A549 treated with DMSO at 1 μM for 4 hours (cell line): ENCODE measurements at places on chromosomes 5 and 9. TPM values are rescaled to one million over a fixed set of nuclear protein-coding genes. Genes with fewer than 3 reads are reported as not detected.

LCN15 gene
- total RNA-seq = not detected in 5 replicates

ZFAND5 gene
- total RNA-seq = 136 to 180 TPM (median 163 TPM) in 5 replicates

SLC36A2 gene
- total RNA-seq = not detected in 5 replicates

CCNH gene
- 40.6 to 62.1 TPM (median 46.3 TPM) in 5 replicates for total RNA-seq

GLRA1 gene
- total RNA-seq = not detected in 5 replicates

GOLGA1 gene
- total RNA-seq = 10.0 to 12.3 TPM (median 10.8 TPM) in 5 replicates

PCDHGA8 gene
- 0.02 to 0.03 TPM (median 0.02 TPM) in 3 of 5 replicates, not detected in the others for total RNA-seq

SVEP1 gene
- 1.4 to 1.9 TPM (median 1.8 TPM) in 5 replicates for total RNA-seq

BTNL3 gene
- not detected in 5 replicates for total RNA-seq

ARID3C gene
- total RNA-seq = 0.10 to 0.28 TPM (median 0.22 TPM) in 5 replicates

CARD9 gene
- 0.64 to 2.6 TPM (median 1.1 TPM) in 5 replicates for total RNA-seq

ERCC8 gene
- 13.9 to 21.7 TPM (median 15.4 TPM) in 5 replicates for total RNA-seq

ARAP3 gene
- total RNA-seq = 3.6 to 6.0 TPM (median 4.8 TPM) in 5 replicates

CYLC2 gene
- not detected in 5 replicates for total RNA-seq

PROP1 gene
- total RNA-seq = not detected in 5 replicates

ZNF883 gene
- 0.89 to 1.1 TPM (median 0.98 TPM) in 5 replicates for total RNA-seq

DMRT3 gene
- 0.04 TPM in 1 of 5 replicates, not detected in the others for total RNA-seq

BICD2 gene
- total RNA-seq = 28.4 to 35.4 TPM (median 33.7 TPM) in 5 replicates

TGFBR1 gene
- total RNA-seq = 23.0 to 51.6 TPM (median 35.3 TPM) in 5 replicates

PCDHGA4 gene
- 0.09 to 0.17 TPM (median 0.14 TPM) in 5 replicates for total RNA-seq

SCGB3A2 gene
- total RNA-seq = not detected in 5 replicates

KIF4B gene
- total RNA-seq = 0.03 to 0.05 TPM (median 0.04 TPM) in 3 of 5 replicates, not detected in the others

PCDHB15 gene
- 0.05 to 0.06 TPM in 2 of 5 replicates, not detected in the others for total RNA-seq

ADAMTS6 gene
- 0.05 to 0.18 TPM (median 0.08 TPM) in 5 replicates for total RNA-seq

SPINK7 gene
- not detected in 5 replicates for total RNA-seq

CSF2 gene
- total RNA-seq = 0.49 to 1.2 TPM (median 0.52 TPM) in 5 replicates

NR2F1 gene
- 4.5 to 5.2 TPM (median 4.5 TPM) in 5 replicates for total RNA-seq

SLCO6A1 gene
- not detected in 5 replicates for total RNA-seq

KLHL3 gene
- total RNA-seq = 0.06 to 0.30 TPM (median 0.19 TPM) in 5 replicates

NUDT12 gene
- 1.7 to 2.5 TPM (median 2.0 TPM) in 5 replicates for total RNA-seq

LARP1 gene
- 136 to 159 TPM (median 147 TPM) in 5 replicates for total RNA-seq

TERT gene
- total RNA-seq = 1.8 to 4.0 TPM (median 3.3 TPM) in 5 replicates

MLLT3 gene
- 14.1 to 19.3 TPM (median 16.5 TPM) in 5 replicates for total RNA-seq

AGXT2 gene
- not detected in 5 replicates for total RNA-seq

NEK6 gene
- 63.5 to 76.4 TPM (median 70.6 TPM) in 5 replicates for total RNA-seq

DMRT2 gene
- total RNA-seq = 0.09 to 0.10 TPM in 2 of 5 replicates, not detected in the others

HTR1A gene
- total RNA-seq = not detected in 5 replicates

CD274 gene
- total RNA-seq = 1.9 to 3.1 TPM (median 2.8 TPM) in 5 replicates

IFNA13 gene
- total RNA-seq = not detected in 5 replicates
